Activated CD4-positive, alpha-beta T cell treated with anti-CD3 and anti-CD28 coated beads, Interleukin-2, amount 50 U/mL, for 48 hours (primary cell): ENCODE measurements at places on chromosomes 13 and 19.
A peak's percentile ranks its signal among the peaks of the same experiment; 100 is the strongest.

DNA sequence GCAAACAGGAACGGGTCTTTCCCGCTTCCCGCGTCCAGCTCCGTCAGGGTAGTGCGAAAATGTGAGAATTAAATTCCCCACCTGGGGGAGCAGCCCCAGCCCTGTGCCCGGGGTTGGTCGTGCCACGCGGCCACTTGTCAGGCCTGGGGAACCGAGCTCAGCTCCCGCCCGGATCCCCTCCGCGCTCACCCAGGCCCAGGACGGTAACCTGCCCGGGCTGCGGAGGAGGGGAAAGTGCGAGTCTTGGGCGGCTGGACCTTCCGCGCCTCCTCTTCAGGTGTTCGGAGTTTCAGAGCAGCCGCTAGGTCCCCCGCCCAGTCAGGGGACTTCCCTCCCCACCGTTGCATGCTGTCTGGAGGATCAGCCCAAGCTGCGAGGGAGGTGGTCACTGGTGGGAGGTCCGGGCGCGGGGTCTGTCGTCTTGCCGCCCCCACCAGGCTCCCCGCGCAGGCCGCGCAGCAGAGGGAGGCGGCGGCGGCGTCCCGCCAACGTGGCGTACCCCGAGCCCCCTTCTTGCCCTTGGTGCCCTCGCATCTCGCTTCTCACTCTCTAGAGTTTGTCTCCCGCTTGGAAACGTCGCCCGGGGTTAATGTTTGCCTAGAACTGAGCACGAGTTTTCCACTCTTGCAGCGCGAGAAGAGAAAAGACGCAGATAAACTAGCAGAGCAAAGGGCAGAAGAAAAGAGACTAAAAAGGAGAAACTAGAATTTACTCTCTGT is 8.1 kb downstream of the URAD start:
- no peak for DNase-seq

GRCh38 chr19:28554321-28555091 is 658.4 kb downstream of the UQCRFS1 start:
- no peak for DNase-seq

DNA sequence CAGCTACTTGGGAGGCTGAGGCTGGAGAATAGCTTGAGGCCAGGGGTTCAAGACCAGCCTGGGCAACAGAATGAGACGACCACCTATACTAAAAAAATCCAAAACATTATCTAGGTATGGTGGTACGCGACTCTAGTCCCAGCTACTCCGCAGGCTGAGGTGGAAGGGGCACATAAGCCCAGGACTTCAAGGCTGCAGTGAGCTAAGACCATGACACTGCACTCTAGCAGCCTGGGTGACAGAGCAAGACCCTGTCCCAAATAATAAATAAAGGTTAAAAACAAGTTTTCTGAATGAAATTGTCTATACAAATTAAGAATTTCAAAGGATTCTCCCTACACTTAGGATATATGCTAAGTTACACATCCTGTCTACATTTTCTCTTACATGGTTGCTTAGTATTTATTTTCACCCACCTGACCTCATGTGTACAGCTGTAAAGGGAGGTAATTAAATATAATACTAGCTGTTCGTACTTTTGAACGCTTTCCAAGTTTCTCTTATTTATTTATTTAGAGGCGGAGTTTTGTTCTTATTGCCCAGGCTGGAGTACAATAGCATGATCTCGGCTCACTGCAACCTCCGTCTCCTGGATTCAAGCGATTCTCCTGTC is 1.6 kb downstream of the SLC25A30 start:
- no peak for DNase-seq

DNA sequence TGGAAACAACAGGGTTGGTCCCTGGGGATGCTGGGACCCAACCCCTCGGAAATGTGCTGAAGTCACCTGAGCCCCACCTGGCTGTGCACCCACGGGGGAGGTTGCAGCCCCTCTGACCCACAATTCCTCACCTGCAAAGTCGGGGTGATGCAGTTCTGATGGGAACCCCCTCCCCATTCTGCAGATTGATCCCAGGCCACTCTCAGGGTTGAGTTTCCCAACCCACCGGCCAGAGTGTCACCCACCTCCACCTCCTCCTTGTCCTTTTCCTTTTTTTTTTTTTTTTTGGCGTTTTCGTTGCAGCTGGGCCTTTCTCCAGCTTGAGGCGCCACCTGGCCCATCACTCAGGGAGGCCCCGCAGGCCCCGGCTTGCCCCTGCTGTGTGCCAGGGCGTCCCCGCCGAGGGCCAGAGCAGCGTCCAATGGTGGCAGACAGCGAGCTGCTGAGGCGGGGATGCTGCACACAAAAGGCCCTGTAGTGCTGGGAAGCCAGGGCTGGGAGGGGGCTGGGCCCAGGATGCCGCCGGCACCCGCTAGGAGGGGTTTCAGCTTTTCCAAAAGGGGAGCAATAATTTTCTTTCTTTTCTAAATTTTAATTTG is 4.6 kb downstream of the PIK3R2 start:
- DNase-seq, result no peak

- DNase-seq, result no peak
Observed at GRCh38 chr13:83992566-83993358, 110.5 kb upstream of the SLITRK1 start.

- no peak for DNase-seq
Observed at GRCh38 chr19:38910488-38910887, 1.5 kb downstream of the CCER2 start.

DNA sequence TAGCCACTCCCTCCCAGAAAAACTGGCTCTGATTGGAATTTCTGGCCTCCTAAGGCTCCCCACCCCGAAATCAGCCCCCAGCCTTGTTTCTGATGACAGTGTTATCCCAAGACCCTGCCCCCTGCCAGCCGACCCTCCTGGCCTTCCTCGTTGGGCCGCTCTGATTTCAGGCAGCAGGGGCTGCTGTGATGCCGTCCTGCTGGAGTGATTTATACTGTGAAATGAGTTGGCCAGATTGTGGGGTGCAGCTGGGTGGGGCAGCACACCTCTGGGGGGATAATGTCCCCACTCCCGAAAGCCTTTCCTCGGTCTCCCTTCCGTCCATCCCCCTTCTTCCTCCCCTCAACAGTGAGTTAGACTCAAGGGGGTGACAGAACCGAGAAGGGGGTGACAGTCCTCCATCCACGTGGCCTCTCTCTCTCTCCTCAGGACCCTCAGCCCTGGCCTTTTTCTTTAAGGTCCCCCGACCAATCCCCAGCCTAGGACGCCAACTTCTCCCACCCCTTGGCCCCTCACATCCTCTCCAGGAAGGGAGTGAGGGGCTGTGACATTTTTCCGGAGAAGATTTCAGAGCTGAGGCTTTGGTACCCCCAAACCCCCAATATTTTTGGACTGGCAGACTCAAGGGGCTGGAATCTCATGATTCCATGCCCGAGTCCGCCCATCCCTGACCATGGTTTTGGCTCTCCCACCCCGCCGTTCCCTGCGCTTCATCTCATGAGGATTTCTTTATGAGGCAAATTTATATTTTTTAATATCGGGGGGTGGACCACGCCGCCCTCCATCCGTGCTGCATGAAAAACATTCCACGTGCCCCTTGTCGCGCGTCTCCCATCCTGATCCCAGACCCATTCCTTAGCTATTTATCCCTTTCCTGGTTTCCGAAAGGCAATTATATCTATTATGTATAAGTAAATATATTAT is 6.1 kb downstream of the FOSB start:
- DNase-seq, result no peak

DNA sequence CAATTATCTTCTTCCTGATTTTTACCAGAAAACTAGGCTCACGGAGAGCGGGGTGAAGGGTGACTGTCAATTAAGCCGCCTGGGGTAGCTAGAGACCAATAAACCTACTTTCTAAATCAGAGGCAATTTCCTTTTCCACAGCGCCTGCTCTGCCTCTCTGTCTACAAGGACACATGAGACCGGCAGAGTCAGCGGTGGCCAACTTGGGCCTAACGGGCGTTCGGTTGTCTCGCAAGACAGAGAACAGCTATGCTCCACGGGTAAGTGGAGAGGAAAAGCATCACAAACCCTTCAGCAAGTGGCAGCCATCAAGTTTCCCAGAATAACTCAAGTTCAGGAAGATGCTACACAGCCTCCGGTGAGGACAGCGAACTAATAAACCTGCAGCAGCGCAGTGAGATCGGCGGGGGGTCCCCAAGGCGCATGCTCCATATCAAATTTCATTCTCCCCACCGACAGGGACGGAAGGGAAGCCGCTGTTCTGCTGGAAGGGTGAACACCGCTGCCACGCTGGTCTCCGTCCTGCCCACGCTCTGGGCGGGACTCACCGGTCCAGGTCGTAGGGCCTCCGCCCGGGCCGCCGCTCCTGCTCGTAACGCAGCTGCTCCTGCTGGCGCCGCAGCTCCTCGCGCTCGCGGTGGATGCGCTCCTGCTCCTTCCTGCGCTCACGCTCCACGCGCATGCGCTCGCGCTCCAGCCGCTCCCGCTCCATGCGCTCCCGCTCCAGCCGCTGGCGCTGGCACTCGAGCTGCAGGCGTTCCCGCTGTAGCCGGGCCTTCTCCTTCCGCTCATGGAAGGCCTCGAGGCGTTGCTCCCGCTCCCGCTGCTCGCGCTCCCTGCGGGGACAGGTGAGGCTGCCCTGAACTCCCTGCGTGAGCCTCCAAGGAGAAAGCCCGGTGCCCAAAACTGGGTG is 25.8 kb upstream of the TINCR start:
- DNase-seq, result no peak

GRCh38 chr19:49427339-49427738 is 2.2 kb downstream of the GFY start:
- DNase-seq, result no peak

GRCh38 chr19:3353493-3353892 is 12.9 kb upstream of the NFIC start:
- no peak for DNase-seq

- DNase-seq, result no peak
Observed at GRCh38 chr13:84730376-84730775, 848.1 kb upstream of the SLITRK1 start.

DNA sequence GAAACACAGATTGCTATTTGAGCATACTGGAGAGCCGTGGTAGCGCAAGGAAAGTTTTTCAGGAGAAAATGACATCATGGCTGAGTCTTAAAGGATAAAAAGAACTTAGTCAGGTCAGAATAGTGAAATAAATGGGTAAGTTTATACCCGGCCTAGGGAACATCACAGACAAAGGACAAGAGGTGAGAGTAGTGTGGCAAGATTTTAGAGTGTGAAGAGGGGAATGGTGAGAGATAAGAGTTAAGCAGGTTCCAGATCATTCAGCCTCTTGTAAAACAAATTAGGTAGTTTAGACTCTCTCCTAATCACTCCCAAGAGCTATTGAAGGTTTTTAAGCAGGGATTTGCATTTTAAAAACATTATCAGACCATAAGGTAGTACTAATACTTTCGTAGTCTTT is 116.0 kb upstream of the MAB21L1 start:
- no peak for DNase-seq

DNA sequence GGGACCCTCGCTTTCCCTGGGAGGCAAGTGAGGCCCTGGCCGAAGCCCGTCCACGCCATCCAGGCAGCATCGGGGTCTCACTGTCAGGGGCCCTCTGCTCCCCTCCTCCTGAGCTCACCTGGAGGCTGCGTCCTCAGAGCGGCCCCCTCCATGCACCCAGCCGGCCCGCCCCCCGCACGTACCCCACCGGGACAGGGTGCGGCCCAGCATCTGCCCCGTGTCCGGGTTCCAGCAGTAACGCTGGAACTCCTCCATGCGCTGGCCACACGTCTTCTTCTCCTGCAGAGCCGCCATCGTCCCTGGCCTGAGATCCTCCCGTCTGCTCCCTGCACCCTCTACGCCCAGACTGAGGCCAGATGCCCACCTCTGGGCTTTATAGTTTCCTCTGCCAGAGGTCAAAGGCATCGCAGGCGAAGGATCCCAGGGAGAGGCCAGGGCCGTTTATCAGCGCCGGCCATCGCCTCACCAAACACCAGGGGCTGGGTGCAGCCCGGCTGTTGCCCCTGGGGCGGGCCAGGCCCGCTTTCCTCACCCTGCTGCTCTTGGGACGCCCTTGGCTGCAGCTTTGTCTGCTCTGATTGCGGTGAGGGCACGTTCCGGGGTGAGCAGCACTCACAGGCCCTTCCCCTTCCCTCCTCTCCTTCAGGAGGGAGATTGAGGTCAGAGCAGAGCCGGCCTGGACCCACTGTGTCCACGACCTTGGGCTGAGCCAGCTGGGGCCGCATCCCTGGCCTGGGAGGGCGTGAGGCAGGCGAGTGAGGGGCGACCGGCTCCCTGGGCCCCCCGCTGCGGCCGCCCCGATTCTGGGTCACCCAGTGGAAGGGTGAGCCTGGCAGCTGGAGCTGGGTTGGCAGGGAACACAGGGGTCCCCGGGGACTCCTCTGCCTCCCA is at the start of gene ATP4B:
Gene ATP4B, minus strand, starts transcription at position 348 of the 891 bp plus-strand sequence. Its CDS starts 54 bp downstream, at position 294.
- no peak for DNase-seq

DNA sequence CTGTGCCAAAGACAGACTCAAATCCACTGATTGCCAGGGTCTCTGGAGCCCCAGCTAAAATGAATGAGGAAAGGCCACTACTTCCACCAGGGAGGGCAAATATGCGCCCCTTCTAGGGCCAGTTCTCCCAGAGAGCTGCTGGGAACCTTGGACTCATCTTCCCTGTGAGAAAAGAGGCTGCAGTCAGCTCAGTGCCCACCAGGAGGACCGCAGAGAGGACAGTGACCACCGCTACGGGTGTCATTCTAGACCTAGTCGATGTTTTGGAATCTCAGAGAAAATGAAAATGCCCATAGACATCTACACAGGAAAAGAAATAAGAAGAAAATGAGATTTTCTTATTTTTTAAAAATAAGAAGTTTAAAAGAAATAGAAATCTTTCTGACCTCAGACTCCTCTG is 235.1 kb downstream of the UQCRFS1 start:
- no peak for DNase-seq

GRCh38 chr19:33302974-33303790 is 848 bp upstream of the CEBPA start:
- peak; percentile 26 for DNase-seq

- DNase-seq, result no peak
Observed at GRCh38 chr19:17755443-17755890, 4.2 kb downstream of the FCHO1 start.

GRCh38 chr13:110264685-110265275 is 42.2 kb downstream of the COL4A1 start:
- DNase-seq, result no peak

DNA sequence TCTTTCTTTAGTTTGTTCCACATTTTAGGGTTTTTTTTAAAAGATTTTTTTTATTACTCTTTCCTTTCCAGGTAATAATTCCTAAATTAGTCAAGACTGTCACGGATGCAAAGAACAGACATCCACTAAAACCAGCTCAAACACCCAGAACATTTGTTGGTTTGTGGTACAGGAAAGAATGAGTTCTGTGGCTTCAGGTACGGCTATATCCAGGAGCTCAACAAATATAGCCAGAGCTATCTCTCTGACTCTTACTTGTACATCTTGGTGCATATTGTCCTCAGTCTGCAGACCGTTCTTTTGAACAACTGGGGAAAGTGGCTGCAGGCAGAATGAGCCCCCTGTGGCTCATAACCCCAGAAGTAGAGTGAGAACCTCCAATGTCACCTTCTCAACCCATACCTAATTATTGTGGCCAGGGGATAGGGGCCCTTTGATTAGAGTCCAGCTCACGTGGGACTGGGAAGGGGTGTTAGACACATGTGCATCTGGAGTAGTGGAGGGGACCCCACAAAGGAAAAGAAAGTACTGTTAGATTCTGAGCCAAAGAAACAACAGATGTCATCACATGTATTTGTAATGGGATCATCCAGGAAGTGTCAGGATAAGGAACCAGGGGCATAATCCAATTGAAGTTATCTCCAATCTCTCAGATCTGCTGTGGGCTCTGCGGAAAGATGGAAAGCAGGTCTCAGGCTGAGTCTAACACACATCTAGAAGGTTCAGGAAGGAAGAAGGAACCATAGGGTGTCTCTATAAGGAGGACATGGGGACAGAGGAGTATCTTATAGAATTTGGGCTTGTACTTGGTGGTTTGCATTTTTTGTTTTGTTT is 1.9 kb upstream of the ZNF358 start:
- DNase-seq, result no peak

- no peak for DNase-seq
Observed at GRCh38 chr13:20400774-20401173, 124.9 kb downstream of the CRYL1 start.

GRCh38 chr13:20721454-20722357 is 18.2 kb downstream of the IL17D start:
- DNase-seq, result peak; percentile 22
